ENCODE measurements at places on chromosomes 2 and 18. TPM values are rescaled to one million over a fixed set of nuclear protein-coding genes. Genes with fewer than 3 reads are reported as not detected.

The PPP1R7 gene
- 42.6 TPM for total RNA-seq

DNA sequence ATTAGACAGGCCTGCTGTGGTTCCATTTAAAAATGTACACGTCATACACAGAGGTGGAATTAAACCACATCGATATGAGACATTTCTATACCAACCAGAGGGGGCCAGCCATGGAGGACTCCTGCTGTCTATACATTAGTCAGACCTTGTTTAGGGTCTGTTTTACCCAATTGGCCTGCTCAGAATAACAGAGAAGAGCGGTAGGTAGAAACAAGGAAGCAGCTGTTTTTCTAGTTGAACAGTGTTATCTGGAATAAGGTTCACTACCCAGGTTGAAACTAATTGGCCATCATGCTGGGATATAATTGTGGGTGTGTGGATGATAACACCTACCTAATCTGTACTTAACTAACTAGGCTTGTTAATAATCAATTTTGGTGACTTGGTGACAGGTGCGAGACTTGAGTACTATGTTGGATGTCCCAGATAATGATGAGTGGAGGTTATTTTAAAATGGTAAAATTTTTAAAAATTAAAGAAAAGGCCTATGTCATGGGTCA is 47.5 kb downstream of the RHBDD1 start:
- no peaks in the 10 kb centered on the region for H3K36me3 ChIP-seq
- no peak for DNase-seq
- no peaks in the 10 kb centered on the region for H3K4me1 ChIP-seq

The CYP27A1 gene
- 24.9 TPM for total RNA-seq

DNA sequence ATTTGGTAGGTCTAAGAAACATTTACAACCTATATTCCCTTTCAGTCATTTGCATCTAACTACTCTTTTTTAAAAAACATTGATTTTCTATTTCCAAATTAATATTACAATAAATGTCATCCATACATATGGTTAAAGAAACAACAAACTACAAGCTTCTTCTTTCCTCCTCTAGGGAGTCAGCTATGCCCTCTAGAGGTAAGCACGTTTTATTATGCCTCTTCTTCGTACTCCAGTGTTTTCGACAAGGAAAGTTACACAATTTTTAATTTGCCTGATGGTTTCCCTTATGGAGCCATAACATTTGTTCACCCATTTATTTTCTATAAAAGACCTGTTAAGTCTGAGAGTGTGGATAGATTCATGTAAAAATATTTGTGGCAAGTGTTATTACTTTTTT is 183.4 kb upstream of the CDH7 start:
- H3K4me3 ChIP-seq, result no peak overlapping the region
- H3K36me3 ChIP-seq, result no peaks in the 10 kb centered on the region
- no peak for DNase-seq
- H3K4me1 ChIP-seq, result no peaks in the 10 kb centered on the region
- H3K27ac ChIP-seq, result no peak overlapping the region

- H3K27me3 ChIP-seq, result no peaks in the 10 kb centered on the region
- H3K4me1 ChIP-seq, result no peaks in the 10 kb centered on the region
- no peak overlapping the region for H3K27ac ChIP-seq
- H3K4me3 ChIP-seq, result no peak overlapping the region
Measured at GRCh38 chr2:217776631-217777030, 226.2 kb downstream of the TNS1 start.

GRCh38 chr2:96397756-96398530 is 62.4 kb downstream of the NCAPH start:
- no peak overlapping the region for H3K4me3 ChIP-seq
- no peak for DNase-seq
- H3K36me3 ChIP-seq, result no peaks in the 10 kb centered on the region

The SCN7A gene
- total RNA-seq, result 5.3 TPM

The SCG2 gene
- total RNA-seq, result 0.13 TPM

The NYAP2 gene
- total RNA-seq, result 0.17 TPM

The ACVR1C gene
- 0.43 TPM for total RNA-seq

DNA sequence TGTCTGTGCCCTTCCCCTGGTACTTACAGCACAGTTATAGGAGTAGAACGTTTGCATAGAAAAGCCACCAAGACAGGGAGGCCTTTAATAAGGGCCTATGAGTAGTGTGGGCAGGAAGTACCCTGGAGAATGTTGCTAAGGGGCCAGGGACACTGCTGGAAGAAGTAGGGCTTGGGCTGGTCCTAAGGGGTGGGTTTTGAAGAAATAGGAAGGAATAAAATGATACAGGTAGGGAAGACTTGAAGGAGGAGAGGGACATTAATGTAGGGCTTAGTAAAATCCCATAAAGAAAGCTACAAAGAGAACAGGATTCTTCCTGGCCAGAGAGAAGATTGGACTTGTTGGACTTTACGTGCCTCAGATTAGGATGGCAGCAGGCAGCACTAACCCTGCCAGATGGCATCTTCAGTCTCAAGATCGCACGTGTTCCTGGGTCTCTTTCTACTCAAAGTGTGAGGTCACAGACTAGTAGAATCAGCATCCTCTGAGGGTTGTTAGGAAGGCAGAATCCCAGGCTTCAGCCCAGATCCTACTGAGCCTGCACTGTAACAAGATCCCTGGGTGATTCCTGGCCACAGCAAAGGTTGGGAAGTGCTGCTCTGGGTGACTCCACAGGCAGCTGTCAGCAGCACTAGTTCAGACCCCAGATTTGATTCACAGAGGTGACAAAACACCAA is 39.2 kb downstream of the EPAS1 start:
- H3K27me3 ChIP-seq, result no peaks in the 10 kb centered on the region
- peaks cover 69% of the 10 kb centered on the region for H3K4me1 ChIP-seq
- no peak for DNase-seq
- H3K36me3 ChIP-seq, result no peaks in the 10 kb centered on the region
- H3K4me3 ChIP-seq, result no peak overlapping the region

The TNFAIP6 gene
- total RNA-seq, result 4.7 TPM

GRCh38 chr2:55141572-55142413 is 90.3 kb downstream of the CLHC1 start:
- H3K4me3 ChIP-seq, result no peak overlapping the region
- no peaks in the 10 kb centered on the region for H3K27me3 ChIP-seq
- no peak overlapping the region for H3K27ac ChIP-seq
- DNase-seq, result no peak
- H3K36me3 ChIP-seq, result no peaks in the 10 kb centered on the region

GRCh38 chr2:170369894-170370293 is 191.9 kb downstream of the MYO3B start:
- no peak for DNase-seq
- H3K27ac ChIP-seq, result no peak overlapping the region
- H3K4me1 ChIP-seq, result peaks cover 5% of the 10 kb centered on the region

DNA sequence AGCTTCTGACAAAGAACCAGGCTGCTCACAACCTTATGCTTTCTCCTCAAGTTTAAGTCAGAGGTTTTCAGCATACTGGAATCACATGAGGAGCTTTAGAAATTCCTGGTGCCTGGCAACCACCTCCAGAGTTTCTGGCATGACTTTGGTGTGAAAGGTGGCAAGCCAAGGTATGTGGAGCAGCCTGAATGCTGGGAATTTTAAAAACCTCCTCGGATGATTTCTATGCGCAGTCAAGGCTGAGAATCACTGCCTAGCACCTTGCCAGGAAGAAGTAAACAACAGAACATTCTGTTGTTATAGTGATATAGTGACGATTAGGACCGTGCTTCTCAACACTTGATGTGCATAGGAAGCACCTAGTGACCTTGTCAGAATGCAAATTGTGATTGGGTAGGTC is 11.7 kb downstream of the CCBE1 start:
- no peaks in the 10 kb centered on the region for H3K27me3 ChIP-seq
- no peak for DNase-seq
- H3K4me3 ChIP-seq, result no peak overlapping the region
- H3K27ac ChIP-seq, result no peak overlapping the region

The TMEM200C gene
- total RNA-seq, result 1.5 TPM

The RNU2-63P gene
- 3.5 TPM for total RNA-seq

GRCh38 chr2:25194576-25195122 is 26.3 kb upstream of the POMC start:
- peaks cover 17% of the 10 kb centered on the region for H3K4me1 ChIP-seq
- no peak overlapping the region for H3K4me3 ChIP-seq
- H3K27ac ChIP-seq, result no peak overlapping the region
- no peak for DNase-seq

DNA sequence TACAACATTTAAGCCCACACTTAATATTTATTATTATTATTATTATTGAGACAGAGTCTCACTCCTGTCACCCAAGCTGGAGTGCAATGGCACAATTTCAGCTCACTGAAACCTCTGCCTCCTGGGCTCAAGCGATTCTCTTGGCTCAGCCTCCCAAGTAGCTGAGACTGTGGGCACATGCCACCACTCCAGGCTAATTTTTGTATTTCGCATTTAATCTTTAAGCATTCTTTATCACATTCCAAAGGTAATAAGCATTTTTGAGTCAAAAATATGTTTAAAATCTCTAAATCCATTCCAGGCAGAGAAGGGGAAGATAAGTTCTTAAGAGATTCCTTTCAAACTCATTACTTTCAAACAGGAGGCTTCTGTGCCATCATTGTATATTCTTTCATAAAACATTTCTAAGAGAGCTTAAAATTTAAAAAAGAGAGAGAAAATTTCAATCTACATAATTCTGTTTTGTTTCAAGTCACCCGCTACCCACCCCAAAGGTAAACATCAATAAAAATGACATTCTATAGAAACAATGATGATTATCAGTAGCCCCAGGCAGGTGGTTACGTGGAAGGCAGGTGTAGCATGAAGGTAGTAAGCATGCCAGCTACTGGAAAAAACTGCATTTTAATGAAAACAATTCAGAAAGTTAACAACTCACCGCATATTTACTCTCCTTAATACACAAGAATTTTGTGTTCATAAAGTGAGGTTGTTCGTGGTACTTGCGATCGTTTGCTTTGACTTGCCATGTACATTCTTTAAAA is 84.4 kb upstream of the NARS1 start:
- no peak for DNase-seq
- H3K27me3 ChIP-seq, result no peaks in the 10 kb centered on the region
- no peak overlapping the region for H3K27ac ChIP-seq
- H3K4me3 ChIP-seq, result no peak overlapping the region

GRCh38 chr2:221924576-221924975 is 352.5 kb upstream of the EPHA4 start:
- H3K4me3 ChIP-seq, result no peak overlapping the region
- DNase-seq, result no peak
- no peaks in the 10 kb centered on the region for H3K36me3 ChIP-seq

The NEU2 gene
- total RNA-seq, result not detected

The MYCN gene
- total RNA-seq, result 1.3 TPM

GRCh38 chr2:111184725-111185310 is 64.1 kb downstream of the BCL2L11 start:
- no peaks in the 10 kb centered on the region for H3K36me3 ChIP-seq
- H3K27ac ChIP-seq, result no peak overlapping the region
- H3K27me3 ChIP-seq, result no peaks in the 10 kb centered on the region
- no peak for DNase-seq
- H3K4me1 ChIP-seq, result no peaks in the 10 kb centered on the region
- no peak overlapping the region for H3K4me3 ChIP-seq

DNA sequence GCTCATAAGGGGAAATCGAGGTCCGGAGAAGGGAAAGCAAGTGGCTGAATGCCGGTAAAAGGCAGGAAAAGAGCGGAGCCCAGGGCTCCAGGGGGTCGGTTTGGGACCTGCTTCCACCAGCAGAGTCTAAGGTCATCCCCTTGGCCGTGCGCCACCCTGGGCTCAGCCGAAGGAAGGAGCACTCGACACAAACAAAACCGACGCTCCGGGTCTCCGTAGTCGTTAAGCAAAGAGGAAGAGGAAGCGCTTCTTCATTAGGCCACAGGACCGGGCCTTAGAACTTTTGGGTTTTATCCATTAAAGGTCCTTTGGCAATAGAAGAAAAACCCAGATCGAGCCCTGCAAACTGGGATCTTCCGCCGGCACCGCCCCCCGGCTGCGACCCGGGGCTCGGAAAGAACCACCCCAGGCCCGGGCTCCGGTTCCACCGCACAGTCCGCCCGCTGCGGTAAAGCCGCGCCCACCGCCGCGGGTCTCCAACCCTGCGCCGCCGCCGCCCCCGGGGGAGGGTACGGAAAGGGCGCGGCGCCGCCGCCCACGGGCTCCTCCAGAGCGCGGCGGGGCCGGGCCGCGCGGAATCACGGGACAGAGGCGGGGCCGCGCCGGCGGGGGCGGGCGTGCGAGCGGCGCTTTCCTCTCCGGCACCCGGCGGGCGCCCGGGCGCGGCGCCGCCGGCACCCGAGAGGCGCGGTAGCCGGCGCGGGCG is at the start of gene TTL:
Gene TTL (plus strand): TSS at position 629 of the 706 bp plus-strand sequence. CDS start 189 bp downstream, outside the sequence.
- peak; percentile 96 for DNase-seq
- H3K4me1 ChIP-seq, result peaks cover 53% of the 10 kb centered on the region
- peak within 1 kb of the TSS; percentile 85 for H3K27ac ChIP-seq
- no peaks in the 10 kb centered on the region for H3K27me3 ChIP-seq

The MSH2 gene
- 16.8 TPM for total RNA-seq

GRCh38 chr2:189024901-189025618 is 50.9 kb downstream of the COL3A1 start:
- no peaks in the 10 kb centered on the region for H3K27me3 ChIP-seq
- no peaks in the 10 kb centered on the region for H3K36me3 ChIP-seq
- H3K4me3 ChIP-seq, result no peak overlapping the region
- H3K4me1 ChIP-seq, result no peaks in the 10 kb centered on the region
- H3K27ac ChIP-seq, result no peak overlapping the region
- no peak for DNase-seq

The LRRTM1 gene
- total RNA-seq, result not detected

The TDRD15 gene
- total RNA-seq, result 0.94 TPM
